ENCODE measurements at places on chromosomes 13 and 19.

DNA sequence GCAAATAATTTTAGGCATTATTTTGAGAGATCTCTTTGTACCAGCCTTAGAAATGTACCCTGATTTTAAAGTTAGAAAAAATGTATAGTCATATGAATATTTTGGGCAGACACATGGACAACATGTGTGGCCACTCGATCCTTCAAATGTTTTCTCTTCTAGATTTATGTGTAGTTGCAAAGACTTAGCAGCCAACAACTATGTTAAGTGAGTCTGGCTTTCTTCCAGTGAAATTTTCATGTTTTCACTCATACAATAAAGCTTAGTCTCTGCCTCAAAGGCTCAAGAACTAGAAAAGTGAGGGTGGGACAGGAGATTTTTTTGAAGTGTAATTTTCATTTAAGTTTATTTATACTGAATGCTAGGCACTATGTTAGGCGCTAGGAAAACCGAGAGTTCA lies 207.7 kb upstream of the DACH1 start:
- no peak for DNase-seq

DNA sequence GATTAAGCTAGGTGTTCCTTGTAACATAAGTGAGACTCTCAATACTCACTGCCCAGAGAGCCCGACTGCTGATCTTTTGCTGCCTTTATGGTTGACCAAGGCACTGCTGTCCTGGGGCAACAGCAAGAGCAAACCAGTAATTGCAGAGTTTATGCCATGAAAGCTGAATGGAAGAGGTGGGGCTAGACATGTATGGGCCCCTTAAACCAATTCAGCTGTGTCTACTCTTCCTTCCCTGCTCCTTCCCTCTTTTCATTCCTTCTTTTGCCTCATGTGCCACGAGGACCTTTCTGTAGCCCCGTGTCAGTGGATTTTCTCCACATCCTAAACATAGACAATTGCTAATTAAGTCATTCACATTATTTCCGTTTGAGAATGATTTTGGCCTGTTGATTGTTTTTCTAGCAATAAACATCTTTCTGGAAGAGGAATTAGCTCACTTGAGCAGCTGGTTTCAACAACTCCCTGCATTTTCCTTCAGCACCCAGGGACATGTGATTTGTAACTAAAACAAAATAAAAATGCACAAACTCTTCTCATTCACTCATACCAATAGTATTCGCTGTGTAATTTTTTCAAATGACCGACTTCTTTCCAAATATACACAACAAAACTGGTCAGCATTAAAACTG lies 40.5 kb downstream of the RAP2A start:
- DNase-seq, result no peak

DNA sequence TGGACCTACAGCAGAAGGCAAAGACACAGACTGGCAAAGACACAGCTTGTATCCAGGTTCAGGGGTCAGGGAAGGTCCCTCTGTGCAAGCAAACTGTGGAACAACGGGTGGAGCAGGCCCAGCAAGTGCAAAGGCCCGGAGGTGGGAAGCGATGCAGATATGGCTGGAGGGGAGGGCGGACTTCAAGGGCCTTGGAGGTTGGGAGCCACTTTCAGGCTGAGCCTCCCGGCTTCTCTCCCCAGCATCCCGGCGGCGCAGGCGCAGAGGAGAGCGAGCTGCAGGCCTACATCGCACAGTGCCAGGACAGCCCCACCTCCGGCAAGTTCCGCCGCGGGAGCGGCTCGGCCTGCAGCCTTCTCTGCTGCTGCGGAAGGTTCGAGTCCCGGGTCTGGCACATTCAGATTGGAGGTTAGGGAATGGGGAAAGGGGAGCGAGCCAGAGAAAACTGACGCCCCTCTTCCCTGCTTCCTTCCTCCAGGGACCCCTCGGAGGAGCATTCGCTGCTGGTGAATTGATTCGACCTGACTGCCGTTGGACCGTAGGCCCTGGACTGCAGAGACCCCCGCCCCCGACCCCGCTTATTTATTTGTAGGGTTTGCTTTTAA lies 2.1 kb upstream of the PNPLA6 start:
- DNase-seq, result peak; percentile 56

DNA sequence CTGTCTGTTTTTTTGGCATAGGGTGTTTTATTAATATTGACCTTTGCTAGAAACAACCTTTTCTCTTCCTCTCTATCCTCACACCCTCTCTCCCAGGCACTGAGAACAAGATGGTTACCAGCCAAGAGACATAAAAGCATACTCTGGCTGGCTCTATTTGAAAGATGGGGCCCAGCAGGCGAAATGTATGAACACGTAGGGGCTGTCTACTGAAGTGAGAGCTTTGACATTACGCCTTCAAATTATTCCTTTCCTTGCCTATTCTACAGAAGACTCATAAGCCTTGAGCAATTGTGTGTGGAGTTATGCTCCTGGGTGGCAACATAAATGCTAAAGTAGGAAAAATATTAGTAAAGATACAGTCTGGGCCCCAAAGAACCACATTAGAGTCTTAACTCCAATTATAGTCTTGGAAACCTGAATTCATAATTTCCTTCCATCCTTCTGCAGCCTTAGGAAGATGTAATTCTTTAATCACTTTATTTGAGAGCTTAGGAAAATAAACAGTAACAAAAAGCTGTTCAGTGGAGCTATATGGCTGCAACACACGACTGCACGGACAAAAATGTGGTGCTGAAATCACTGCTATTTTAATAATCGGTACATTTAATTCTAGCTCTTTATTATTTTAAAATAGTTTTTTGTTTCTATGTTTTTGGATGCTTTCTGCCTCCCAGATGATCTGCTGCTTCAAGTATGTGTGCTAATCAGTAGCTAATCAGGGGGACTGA lies 122.3 kb upstream of the RNF113B start:
- no peak for DNase-seq

GRCh38 chr13:100610391-100611347 lies 22.1 kb upstream of the GGACT start:
- no peak for DNase-seq

DNA sequence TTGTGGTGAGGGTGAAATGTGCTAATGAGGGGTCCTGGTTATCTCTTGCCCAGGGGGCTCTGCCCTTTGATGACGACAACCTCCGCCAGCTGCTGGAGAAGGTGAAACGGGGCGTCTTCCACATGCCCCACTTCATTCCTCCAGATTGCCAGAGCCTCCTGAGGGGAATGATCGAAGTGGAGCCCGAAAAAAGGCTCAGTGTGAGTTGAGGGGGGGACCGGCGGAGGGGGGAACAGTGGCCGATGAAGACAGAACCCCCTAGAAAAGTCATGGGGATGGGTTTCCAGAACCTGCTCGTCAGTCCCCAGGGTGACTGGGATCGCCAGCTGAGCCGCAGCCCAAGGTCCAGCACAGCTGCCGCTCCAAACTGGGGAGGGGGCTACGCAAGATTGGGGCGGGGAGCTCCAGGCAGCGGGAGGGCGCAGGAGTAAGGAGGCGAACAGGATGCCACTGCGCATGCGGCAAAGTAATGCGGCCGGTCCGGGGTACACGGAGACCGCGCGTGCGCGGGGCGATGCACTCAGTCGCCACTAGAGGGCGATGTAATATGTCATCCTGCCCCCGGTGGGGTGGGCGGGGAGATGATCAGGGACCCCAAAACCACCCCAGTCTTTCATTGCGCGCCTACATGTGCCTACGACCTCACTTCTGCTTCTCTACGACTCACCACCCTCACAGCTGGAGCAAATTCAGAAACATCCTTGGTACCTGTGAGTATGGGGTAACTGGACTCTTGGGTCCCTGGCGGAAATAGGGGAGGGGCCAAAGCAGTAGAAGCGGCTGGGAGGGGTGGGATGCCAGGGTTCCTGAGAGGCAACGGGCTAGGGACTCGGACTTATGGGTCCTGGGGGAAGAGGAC lies 17.9 kb downstream of the BRSK1 start:
- peak; percentile 77 for DNase-seq

- DNase-seq, result peak; percentile 32
Measured at GRCh38 chr13:74040200-74040599, 94.0 kb downstream of the KLF12 start.

Data from EL (cell line).